Left renal cortex interstitium (tissue), 4 donors: ENCODE measurements at places on chromosomes 7 and 10.
A peak's percentile ranks its signal among the peaks of the same experiment; 100 is the strongest.

- no peak for DNase-seq
Observed at GRCh38 chr7:128172963-128173362, 68.1 kb upstream of the LEP start.

DNA sequence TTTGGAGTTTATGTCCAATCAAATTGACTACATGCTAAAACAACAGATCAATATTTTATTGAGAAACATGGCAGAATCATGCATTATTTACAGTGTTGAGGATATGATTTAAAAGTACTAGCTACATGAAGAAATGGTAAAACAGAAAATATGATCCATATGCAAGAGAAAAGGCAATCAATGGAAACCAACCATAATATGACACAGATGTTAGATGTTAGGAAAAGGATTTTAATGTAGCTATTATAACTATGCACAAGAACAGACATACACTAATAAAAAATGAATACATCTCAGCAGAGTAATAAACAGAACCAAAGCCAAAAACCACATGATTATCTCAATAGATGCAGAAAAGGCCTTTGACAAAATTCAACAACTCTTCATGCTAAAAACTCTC is 166.2 kb upstream of the CACNA2D1 start:
- no peak for DNase-seq

DNA sequence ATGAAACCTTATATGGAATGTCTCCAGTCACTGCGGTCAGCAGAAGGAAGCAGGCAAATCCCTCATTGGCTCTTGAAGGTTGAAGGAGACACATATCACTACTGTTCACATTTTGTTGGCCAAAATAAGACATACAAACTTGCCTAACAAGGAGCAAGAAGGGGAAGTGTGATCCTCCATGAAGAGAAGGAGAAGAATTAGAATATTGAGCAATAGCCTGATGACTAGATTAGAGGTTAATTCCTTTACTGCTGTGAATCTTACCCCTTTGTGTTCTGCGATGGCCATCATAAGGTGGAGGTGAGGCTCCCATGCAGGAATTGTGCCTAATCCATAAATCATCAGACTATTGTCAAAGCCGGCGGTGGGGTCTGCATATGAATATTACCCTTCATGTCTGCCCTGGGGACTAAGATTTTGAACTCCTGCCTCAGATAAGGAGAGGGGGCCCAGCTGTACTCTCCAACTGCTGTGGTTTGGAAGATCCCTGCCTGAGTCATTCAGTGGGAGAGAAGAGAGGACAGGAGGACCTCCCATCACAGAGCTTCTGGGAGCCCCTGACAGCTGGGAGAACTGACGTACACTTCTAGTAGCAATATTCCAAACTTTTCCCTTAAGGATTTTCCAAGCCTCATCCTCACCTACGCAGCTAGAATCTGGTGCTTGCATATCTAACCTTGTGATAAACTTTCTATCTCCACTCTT is 398.5 kb downstream of the REEP3 start:
- DNase-seq: no peak

- no peak for DNase-seq
Observed at GRCh38 chr10:47051741-47052238, 140.6 kb downstream of the PTPN20 start.

DNA sequence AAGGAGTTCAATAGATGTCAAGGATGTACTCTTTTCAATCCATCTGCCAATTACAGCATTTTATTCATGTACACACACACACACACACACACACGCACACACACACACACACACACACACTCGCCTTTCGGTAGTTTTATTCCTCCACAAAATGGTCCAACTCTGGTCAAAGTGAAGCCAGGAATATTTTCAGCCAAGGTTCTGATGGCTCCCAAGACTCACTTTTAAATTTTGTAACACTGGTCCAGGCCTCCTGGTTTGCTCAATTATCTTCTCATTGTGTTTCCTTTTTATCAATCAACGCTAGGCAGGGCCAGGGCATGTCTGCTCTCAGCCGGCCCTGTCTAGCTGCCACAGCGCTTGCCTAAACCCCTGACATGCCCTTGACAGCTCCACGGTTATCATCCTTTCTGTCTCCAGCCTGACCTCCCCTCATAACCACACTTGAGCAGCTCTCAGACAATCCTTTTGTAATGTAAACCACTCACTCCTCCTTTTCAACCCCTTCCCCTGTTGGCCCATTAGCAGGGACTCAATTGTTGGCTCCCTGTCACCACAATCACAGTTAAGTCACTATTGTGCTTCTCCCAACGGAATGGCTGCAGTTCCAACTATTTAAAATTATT is 115.1 kb downstream of the ICA1 start:
- no peak for DNase-seq

GRCh38 chr10:50625649-50626132 is 1.9 kb upstream of the SGMS1 start:
- DNase-seq: peak; percentile 62

GRCh38 chr7:11239316-11239715 is 265.6 kb downstream of the PHF14 start:
- no peak for DNase-seq

DNA sequence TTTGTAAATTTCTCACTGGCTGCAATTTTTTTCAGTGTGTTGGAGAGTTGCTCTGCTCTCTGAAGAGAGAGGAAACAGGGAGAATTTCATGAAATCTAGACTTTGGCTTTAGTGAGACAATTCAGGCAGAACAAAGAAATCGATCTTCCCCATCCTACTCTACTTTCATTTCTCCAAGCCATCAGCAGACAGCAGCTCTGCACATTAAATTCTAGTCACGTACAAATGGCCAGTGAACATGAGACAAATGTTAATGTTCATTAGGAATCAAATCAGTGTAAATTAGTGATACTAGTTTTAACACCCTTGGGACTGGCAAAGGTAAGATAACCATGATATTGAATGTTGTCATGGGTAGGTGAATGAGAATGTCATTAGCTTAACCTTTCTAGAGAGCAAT is 140.8 kb downstream of the ANLN start:
- DNase-seq: no peak

- no peak for DNase-seq
Observed at GRCh38 chr10:80500572-80501380, 36.9 kb upstream of the SH2D4B start.

- DNase-seq: no peak
Observed at GRCh38 chr10:68526634-68527307, 552 bp downstream of the SLC25A16 start.

- peak; percentile 63 for DNase-seq
Observed at GRCh38 chr7:6228361-6229229, 43.8 kb downstream of the CYTH3 start.

DNA sequence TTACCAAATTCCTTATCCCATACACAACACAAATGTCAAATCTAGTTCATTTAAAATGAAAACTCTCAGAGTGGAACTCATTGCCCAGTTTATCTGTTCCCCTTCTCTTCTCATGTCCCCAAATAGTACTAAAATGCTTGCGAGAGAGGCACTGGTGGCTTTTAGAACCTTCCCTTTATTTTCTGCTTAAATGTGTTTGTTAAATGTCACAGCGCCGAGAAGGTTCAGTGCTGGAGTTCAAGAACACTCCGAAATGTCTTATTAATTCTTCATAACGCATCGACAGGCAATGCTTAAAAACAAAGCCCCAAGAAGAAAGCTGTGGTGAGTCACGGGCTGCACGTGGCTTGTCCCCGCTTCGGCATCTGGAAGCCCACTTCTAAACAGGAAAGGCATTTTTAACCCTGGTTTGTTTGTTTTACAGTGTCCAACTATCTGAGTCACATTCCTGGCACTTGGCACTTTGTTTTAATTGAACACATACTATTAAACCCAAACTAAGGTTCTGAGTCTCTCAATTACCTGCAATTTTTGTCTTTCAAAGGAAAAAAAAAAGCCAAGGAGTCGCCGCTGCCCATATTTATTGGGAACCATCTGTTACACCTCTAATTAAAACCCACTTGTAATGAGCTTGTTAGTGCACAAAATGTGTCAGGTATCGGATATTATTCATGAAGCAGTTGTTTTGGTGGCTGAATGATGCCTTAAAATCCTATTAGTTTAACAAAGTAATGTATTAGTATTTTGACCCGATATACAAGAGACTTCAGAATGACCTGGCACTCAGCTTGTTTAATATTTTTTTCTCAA is 49.9 kb upstream of the MGMT start:
- DNase-seq: no peak

DNA sequence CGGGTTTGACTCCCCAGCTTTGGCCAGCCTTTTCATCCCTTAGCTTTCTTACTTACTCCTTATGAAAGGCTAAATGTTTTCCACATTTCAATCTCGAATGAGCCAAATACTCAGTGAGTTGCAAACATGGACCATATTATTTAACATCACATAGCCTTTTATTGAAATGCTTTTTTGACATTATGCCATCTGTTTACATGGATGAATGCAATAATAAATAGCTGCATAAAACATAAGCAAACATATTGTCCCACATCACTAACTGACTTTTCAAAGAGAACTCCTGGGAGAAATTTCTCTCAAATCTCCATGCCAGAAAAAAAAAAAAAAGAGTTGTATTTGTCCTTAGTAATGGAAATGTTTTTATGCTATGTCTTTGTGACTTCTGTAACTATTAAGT is 134.9 kb downstream of the LSMEM1 start:
- DNase-seq: no peak

DNA sequence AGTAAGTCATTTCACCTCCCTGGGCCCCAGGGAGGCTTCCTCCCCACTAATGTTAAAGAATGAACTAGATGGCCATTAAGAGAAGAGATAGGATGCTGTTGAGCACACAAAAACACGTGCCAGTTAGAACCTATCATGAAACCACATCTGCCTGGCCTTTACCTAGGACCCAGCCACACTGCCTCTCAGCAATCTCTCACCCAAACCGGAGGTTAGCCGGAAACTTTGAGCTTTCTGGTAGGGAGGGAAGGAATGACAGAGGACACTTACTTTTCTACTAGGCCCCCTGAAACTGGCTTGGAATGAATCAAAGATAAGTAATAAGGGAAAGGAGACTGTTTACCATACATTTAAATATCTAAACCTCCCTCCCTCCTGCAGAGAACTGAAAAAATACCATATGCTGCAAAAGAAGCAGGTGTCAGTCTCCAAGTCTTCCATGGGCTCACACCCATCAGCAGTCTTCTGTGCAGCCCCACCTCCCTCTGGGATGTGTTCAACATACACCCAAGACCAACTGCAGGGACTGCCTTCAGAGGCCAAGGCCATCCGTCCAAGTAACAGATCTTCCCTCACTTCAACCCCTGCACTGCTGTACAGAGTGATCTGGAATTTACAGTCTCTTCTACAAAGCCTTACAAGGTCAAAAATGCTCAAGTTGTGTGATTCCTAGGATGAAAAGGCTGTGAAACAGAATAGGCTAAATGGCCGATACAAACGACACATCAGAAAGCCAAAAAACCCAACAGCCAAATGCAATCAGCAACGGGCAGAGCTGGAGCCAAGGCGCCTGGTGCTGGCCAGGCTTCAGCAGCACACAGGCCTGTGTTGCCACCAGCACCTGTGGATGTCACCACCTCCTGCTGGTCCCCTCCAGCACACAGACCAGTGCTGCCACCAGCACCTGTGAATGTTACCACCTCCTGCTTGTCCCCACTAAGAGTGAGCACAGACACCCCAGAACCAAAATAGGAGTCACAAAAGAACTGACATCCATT is 42.4 kb downstream of the SORBS1 start:
- no peak for DNase-seq
